ENCODE measurements at places on chromosomes 12 and 14.

DNA sequence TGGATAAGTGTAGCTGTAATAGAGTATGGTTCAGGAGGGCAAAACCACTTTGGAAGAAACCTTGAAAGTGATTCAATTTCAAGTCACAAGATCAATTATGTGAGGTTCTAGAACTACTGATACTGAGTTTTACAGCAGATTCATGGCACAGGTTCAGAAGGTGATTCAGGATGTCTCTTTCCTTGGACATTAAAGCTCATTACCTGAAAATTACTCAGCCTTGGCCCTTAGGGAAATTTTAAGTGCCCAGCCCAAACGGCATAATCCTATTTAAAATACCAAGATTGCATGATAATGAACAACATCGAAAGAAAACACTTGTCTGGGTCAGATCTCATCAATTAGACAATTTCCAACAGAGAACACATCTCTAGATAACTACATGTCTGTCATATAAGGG lies 70.2 kb upstream of the SLC38A2 start:
- DNase-seq = no peak

- DNase-seq = no peak
Observed at GRCh38 chr14:99586761-99587459, 17.1 kb downstream of the CCDC85C start.

GRCh38 chr14:20328705-20329104 lies 4.4 kb downstream of the CCNB1IP1 start:
- DNase-seq = no peak

- DNase-seq = no peak
Observed at GRCh38 chr14:36785511-36785910, 123.9 kb downstream of the PAX9 start.

- no peak for DNase-seq
Observed at GRCh38 chr12:57090490-57090889, 1.6 kb downstream of the NAB2 start.

GRCh38 chr12:64318605-64319004 lies 72.0 kb downstream of the C12orf56 start:
- no peak for DNase-seq

DNA sequence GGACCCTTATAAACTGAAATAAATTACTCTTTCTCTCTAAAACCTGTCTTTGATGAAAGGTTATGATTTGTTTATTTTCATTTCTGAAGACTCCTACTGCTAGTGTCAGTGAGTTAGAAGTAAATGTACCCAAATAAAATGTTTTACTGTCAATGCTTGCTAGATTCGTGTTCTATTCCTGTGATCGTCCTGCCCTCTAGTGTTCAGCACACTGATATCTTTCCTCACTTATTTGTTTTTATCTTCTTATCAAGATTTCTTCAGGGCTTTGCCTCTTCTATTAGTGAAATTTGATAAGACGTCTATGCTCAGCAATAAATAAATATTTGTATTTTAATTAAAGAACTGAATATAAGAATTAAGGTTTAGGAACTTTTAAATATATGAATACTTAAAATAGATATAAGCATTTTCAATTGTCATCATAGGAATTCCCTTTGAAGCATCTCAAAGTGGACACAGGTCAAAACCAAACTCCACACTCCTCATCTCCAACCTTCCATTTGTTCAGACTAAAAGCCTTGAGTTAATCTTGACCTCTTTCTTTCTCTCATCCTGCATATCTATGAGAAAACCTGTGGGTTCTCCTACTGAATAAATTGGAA lies 75.8 kb downstream of the C12orf50 start:
- DNase-seq = peak; percentile 28

DNA sequence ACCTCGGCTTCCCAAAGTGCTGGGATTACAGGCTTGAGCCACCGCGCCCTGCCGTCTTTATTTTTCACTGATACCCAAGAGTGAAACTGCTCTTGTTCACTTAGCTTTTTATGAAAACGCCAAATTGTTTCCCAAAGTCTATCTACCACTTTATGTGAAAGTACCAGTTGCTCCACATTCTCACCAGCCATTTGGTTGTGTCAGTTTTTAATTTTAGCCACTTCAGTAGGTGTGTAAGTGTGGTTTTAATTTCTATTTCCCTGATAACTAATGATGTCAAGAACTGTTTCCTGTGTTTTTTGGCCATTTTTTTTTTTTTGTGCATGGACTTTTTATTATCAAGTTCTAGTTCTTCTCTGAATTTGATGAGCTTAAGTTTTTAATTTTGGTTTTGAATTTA lies 17.1 kb downstream of the CAND1 start:
- no peak for DNase-seq

GRCh38 chr14:20622816-20623291 lies 18.6 kb downstream of the OR6S1 start:
- DNase-seq = no peak

DNA sequence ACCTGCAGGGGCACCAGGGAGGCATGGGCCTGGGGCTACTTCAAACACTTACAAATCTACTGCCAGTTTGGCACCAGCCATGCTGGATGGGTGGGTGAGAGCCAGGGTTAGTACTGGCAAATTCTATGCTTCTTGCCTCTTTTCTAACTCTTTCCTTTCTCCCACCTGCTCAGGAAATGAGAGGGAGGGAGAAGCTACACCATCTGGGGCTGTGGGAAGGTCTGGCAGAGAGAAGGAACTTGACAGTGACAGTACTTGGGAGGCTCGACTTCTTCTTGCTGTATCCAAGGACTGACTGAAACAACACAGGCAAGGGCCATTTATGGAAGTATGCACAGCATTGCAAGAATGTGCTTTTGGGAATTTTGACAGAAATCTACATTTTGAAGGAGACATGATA lies 149.6 kb upstream of the DYRK2 start:
- DNase-seq = no peak

DNA sequence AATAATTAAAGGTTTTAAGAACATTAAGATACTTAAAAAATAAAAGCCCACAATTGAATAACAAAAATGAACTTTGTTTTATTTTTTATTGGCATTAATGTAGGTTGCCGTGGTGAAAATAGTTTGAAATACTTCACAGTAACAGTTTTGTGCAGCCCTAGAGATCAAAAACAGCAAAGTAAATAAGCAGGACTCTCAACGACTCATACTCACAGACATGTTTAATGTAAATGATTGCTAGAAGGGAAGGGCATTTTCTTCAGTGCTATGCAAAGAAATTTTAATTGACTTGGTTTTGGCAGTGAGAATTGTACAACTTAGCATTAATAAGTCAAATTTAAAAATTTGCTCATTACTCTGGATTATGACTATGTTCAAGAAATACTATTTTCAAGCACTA lies 16.0 kb downstream of the TRMT5 start:
- no peak for DNase-seq

DNA sequence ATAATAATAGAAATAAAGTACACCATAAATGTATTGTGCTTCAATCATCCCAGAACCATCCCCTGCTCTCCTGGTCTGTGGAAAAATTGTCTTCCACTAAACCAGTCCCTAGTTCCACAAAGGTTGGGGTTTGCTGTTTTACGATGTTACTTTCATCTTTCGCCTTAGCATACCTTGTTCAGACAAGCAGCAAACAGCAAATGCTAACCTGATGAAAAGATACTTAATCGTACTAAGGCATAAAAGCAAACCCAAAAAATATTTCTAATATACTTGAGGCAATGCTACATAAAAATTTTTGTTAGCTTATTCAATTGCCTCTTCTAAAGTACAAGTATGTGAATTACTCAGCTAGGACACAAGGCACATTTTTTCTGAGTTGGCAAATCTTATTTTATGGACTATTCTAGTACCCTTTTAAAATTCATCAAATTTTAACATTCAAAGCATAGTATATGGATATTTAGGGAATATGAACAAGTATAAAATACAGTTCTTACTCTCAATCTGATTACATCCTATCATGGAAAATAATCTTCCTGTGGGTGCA lies 97.1 kb upstream of the PLEKHG7 start:
- DNase-seq = no peak

DNA sequence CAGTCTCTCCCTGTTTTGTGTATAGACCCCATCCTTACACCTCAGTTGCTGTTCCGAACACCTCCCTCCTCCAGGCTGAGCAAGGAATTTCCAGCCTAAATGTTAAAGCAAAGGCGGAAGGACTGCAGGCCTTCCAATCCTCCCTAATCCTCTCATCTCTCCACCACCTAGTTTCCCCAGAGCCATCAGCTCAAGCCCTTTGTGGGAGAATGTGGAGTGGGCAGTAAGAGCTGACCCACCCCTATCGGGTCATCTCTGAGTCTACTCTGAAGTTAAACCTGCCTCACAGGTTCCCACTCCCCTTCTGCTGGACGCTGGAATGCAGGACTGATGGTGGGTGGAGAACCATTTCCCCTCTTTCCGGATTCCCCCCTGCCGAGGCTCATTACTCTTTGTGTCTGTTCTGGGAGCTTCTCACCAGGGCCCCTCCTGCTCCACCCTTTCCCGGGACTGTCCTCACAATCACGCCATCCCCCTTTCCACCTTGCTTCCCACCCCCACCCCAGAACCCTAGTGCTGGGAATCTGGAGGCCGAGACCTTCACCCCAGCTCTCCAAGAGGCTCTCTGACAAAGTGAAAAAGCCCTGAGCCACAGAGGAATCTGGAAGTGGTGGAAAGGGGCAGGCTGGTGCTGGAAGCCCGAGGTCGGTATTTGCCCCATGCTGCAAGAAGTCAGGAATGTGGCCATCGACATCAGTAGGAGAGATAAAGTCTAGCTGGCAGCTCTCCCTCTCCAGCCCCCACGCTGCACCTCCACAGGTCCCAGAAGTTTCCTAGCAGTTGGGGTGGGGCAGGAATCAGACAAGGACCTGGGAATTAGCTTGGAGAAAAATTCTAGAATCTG lies 3.3 kb upstream of the KRT18 start:
- DNase-seq = no peak

GRCh38 chr12:26156201-26156871 lies 31.5 kb upstream of the BHLHE41 start:
- DNase-seq = no peak

DNA sequence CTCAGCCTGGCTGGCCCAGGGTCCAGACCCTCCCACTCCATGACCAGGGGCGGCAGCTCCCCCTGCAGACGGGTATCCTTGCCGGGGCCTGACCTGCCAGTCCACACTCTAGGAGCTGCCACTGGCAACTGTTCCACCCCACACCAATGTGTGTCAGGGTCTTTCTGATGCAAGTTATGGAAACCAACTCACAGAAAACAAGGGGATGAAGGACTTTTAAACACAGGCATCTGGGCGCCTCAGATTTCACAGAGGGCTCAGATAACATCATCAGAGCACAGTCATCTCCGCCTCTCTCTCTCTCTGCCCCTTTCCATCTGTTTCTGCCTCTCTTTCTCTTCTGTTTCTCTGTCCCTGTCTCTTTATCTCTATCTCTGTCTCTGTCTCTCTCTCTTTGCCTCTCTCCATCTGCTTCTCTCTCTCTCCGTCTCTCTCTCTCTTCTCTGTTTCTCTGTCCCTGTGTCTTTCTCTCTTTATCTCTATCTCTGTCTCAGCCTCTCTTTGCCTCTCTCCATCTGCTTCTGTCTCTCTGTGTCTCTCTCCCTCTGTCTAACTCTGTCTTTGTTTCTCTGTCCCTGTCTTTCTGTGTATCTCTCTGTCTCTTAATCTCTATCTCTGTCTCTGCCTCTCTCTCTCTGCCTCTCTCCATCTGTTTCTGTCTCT lies 67.4 kb upstream of the FBRSL1 start:
- DNase-seq = no peak

GRCh38 chr14:102049258-102050025 lies 37.4 kb downstream of the HSP90AA1 start:
- no peak for DNase-seq

DNA sequence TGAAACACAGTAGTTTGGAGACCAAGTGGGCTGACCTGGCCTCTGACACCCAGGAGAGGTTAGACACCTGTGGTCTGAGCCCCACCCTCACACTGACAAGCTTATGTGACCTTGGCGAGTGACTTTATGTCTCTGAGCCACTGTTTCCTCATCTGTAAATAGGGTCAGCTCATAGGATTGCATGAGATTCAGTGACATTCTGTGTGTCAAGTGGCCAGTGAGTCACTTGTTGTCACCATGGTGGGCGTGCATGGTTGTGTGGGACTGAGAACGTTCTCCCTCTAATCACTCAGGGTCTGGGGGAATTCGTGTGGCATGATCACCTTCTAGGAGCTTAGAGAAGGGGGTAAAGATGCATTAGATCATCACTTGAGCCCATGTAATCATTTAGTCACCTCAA lies 146.4 kb downstream of the PHETA1 start:
- DNase-seq = no peak

GRCh38 chr14:38297681-38298080 lies 41.8 kb upstream of the CLEC14A start:
- no peak for DNase-seq

DNA sequence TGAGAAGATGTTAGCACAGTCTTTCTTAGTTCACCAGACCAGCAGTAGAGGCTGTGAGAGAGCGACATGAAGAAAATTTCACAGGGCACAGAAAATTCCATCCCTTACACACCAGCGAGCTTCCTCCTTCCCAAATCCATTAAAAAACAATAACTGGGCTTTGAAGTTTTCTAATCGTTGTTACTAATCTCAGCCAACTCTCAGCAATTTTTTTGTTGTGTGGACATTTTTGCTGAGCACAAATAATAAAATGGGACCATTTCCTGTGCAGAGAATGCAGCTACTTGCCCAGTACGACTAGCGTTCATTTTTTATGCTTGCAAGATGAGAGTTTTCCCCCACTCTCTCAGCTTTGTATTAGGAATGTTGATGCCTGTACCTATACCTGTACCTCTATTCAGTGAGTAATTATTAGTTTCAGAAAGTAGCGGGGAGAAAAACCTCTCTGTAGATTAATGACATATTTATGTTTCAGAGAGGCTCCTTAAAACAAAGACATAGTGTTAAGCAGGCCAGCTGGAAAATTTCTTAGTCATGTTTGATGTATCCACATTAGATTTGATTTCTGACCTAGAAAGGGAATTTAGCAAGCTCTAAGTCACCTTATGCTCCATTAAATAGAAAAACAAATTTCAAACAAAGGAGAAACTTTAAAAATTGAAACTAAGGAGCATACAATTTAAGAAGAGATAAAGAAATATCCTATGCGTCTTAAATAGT lies 146.5 kb downstream of the SRGAP1 start:
- no peak for DNase-seq

- DNase-seq = no peak
Observed at GRCh38 chr12:19616781-19617180, 177.5 kb downstream of the AEBP2 start.

GRCh38 chr12:109125791-109126190 lies 9.4 kb downstream of the ACACB start:
- no peak for DNase-seq

DNA sequence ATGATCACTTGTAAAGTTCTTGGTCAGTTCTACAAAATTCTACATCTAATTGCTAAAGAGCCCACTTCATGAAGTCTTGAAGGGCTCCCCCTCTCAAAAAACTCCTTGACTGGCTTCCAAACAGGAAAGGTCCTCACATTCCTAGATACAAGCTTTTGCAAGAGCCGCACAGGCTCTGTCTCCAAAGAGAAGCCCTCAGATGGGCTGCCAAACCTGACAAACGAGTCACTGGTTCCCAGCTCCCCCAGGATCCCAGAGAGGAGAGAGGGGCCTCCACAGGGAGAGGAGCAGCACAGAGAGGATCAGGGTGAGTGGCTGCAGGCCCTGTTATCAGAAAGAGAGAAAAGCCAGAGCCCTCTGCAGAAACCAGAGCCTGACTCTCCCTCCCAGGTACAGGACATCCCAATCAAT lies 5.8 kb downstream of the NID2 start:
- no peak for DNase-seq
